ENCODE measurements at places on chromosomes 3 and 15. TPM values are rescaled to one million over a fixed set of nuclear protein-coding genes. Genes with fewer than 3 reads are reported as not detected.

The PHC3 gene
- 16.8 TPM for total RNA-seq

The XCR1 gene
- not detected for total RNA-seq

DNA sequence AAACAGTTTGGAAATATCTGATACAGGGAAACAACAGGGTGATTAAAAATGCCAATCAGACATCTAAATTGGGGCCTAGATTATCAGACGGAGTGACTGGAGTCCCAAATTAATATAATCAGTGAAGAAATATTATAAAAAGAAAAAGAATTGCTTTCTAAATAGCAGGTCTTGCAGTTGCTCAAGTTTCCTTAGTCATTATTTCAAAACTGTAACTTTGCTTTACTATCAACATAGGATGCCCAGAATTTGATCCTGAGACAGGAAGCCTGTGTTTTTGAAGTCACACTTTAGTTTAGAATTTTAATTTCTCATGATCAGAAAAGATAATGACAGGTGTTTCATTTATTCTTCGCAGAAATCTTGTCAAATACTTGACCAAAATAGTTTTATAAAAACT lies 105.9 kb downstream of the IL1RAP start:
- no peak for DNase-seq

The HESX1 gene
- total RNA-seq, result 0.63 TPM

The CEMIP gene
- 0.26 TPM for total RNA-seq

The SHF gene
- total RNA-seq, result 5.1 TPM

The SLC27A2 gene
- total RNA-seq, result 3.7 TPM

DNA sequence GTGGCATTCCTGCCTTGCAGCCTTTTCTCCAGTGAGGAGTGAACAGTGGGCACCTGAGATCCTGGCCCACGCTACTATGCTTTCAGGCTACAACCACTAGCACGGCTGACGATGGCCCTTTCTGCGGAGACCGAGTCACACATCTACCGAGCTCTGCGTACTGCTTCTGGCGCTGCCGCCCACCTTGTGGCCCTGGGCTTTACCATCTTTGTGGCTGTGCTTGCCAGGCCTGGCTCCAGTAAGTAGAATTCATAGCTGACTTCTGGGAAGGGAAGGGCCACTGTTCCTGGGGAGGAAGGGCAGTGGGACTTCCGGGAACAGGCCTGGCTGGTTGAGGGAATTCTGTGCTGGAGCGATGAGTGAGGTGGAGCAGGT lies 648 bp downstream of the CYB561D2 start:
- no peak for DNase-seq

GRCh38 chr3:4983739-4984510 lies 4.7 kb downstream of the BHLHE40 start:
- DNase-seq, result no peak

- DNase-seq, result no peak
These were observed 31.6 kb downstream of the DNAJB8 start for GRCh38 chr3:128435058-128435457.

- DNase-seq, result no peak
These were observed 383.6 kb upstream of the SEMA6D start for GRCh38 chr15:47333734-47334133.

DNA sequence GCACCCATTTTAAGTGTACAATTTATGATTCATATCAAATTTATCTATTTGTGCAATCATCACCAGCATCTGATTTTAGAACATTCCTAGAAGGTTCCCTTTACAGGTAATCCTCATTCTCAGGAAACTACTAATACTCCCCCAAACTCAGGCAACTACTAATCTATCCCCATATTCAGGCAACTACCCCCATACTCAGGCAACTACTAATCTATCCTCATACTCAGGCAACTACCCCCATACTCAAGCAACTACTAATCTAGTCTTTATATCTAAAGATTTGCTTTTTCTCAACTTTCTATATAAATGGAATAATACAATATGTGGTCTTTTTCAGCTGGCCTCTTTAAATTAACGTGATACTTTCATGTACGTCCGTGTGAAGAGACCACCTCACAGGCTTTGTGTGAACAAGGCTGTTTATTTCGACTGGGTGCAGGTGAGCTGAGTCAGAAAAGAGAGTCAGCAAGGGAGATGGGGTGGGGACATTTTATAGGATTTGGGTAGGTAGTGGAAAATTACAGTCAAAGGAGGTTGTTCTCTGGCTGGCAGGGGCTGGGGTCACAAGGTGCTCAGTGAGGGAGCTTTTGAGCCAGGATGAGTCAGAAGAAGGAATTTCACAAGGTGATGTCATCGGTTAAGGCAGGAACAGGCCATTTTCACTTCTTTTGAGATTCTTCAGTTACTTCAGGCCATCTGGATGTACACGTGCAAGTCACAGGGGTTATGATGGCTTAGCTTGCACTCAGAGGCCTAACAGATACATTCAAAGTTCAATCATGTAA lies 1444.5 kb upstream of the CADM2 start:
- DNase-seq, result no peak

DNA sequence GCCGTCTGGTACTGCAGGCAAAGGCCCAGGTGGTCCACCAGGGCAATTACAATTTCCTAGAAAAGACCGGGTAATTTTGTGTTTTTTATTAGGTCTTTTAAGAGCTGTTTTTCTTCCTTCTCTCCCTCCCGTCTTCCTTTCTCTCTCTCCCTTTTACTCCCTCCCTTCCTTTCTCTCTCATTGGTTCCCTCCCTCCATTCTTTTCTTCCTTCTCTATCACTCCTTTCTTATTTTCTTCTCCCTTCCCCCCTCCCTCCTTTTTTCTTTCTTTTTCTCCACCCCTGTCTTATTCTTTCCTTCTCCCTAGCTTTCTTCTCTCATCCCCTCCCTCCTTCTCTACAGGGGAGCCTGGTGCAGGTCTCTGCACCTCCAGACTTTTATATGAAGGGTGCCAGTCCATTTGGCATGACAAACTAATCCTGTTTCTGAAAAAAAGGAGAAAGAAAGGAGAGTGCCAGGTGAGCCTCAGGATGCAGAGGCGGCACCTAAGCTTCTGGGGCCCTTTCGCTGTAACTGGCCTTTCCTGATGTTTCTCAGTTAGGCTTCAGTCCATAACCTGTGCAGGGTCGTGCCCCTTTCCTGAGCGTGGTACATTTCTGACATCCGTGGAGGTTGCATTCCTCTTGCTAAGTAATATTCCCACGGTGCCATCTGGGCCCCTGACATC lies 9.1 kb upstream of the ONECUT1 start:
- DNase-seq, result no peak

DNA sequence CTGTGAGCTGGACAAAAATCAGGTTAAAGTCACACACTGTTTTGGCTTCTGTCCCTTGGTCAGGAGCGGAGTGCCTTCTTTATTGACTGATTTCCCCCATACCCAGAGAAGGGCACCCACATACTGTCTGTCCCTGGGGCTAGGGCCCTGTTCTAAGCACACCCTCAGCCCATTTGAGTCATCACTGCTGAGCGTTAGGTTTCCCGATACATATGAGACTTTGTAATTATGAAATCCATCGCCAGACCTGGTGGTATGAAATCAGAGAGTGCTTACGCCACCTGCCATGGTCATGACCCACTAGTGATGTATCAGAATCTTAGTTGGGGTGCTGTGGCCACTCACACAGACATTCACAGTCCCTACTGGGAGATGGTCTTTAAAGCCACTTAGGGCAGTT lies 96.8 kb downstream of the CHDH start:
- no peak for DNase-seq

The SGO1 gene
- 1.8 TPM for total RNA-seq

The TTC21A gene
- total RNA-seq, result 0.90 TPM

GRCh38 chr3:150079029-150079739 lies 108.5 kb upstream of the PFN2 start:
- DNase-seq, result no peak

GRCh38 chr3:11643201-11643603 lies 513 bp downstream of the VGLL4 start:
- DNase-seq, result no peak

The TMC3 gene
- not detected for total RNA-seq

DNA sequence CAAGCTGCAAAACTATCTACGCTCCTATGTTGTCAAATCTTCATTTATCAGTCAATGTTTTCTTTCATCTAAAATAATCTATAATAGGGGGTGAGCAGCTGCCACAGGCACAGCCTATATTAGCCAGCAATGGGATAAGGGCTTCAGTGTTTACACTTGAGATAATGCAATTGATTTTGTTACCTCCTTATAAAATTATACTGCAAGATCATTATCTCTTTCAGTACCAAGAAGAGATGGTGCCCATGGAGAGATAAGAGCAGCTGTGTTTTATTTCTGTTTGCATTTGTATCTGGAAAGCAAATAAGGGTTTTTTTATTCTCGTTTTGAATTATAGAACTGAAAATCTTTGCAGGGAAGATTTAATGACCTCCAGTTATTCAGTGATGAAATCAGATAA lies 68.9 kb downstream of the PLD1 start:
- no peak for DNase-seq

- no peak for DNase-seq
These were observed 48.9 kb upstream of the POLR2M start for GRCh38 chr15:57657619-57658018.

GRCh38 chr15:62298811-62299210 lies 133.7 kb upstream of the C2CD4B start:
- no peak for DNase-seq

- DNase-seq, result no peak
These were observed 161.3 kb upstream of the LPP start for GRCh38 chr3:187992609-187993008.

DNA sequence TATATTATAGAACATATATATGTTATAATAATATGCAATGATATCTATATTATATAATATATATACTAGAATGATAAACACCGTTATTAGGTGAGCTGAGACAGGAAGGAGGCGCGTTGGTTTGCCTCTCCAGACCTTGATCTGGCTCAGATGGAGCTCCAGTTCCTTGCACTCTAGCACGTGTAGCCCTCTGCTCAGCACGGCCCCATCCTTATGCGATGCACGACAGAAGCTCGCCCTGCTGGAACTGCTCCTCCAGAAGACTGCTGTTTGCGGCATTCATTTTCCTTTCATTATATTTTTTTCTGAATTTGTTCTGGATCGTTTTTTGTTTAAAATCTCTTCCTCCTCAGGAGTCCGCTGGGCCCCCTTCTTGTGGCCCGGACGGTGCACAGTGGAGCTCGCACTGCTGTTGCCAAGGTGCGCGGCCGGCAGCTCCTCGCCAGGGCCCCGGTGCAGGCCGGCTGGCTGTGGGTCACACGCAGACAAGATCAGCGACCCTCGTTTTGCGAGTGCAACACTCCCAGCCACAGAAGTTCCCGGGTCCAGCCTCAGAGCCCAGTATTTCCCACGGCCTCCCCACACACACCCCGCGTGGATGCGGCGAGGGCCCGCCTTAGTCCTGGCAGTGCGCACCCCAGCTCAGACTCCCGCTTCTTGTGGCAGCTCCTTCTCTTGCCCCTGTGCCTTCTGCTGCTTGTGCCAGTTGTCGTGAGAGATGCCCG lies 112.2 kb downstream of the CHL1 start:
- no peak for DNase-seq

The SLC12A1 gene
- not detected for total RNA-seq

DNA sequence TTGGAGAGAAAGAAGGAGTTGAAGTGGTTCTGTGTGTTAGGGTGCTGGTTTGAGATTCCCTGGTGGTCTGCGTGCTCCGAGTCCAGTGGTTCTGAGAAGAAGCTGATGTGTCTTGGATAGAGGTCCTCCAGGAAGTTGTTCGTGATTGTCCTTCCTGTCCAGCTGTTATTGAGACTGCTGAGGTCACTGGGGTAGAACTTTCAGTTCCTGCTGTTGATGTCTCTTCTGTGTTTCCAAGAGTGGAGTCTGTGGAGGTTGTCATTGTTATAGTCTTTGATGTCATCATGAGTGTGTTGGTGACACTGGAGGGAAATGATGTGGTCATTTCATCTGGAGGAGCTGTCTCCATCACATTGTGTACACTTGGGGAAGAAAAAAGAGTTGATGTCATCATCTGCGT lies 20.8 kb downstream of the MUC4 start:
- no peak for DNase-seq

GRCh38 chr3:122975163-122975923 lies 52.2 kb downstream of the SEMA5B start:
- no peak for DNase-seq

GRCh38 chr3:9906480-9906879 lies 3.8 kb downstream of the IL17RE start:
- no peak for DNase-seq

GRCh38 chr3:104257486-104257885 lies 1109.2 kb upstream of the ALCAM start:
- DNase-seq, result no peak

DNA sequence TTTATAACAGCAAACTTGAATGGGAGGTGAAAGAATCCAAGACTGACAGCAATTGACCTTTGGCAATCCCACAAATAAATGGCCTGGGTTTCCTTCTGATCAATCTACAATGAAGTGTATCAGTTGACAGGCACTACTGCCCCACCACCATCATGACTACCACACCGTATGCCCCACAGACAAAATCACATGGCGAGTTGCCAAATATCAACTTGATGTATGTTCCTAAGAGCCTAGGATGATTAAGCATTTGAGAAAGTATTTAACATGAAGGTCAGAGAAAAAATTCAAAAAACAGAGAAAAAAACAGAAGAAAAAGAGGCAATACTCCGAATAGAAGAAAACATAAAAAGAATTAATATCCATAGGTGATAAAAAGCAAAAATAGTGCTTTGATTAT lies 215.9 kb upstream of the STAC start:
- DNase-seq, result no peak

The GMNC gene
- total RNA-seq, result not detected

The LRRIQ4 gene
- not detected for total RNA-seq

DNA sequence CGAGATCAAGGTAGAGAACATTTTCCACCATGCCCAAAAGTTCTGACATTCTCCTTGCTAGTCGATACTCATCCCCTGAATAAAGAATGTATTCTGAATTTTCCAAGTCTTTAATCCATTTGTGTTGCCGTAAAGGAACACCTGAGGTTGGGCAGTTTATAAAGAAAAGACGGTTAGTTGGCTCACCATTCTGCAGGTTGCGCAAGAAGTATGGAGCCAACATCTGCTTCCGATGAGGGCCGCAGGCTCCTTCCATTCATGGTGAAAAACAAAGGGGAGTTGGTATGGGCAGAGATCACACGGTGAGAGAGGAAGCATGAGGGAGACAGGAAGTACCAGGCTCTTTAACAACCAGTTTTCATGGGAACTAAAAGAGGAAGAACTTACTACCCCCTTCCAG lies 121.2 kb downstream of the DCLK3 start:
- no peak for DNase-seq

The ADIPOQ gene
- total RNA-seq, result not detected

DNA sequence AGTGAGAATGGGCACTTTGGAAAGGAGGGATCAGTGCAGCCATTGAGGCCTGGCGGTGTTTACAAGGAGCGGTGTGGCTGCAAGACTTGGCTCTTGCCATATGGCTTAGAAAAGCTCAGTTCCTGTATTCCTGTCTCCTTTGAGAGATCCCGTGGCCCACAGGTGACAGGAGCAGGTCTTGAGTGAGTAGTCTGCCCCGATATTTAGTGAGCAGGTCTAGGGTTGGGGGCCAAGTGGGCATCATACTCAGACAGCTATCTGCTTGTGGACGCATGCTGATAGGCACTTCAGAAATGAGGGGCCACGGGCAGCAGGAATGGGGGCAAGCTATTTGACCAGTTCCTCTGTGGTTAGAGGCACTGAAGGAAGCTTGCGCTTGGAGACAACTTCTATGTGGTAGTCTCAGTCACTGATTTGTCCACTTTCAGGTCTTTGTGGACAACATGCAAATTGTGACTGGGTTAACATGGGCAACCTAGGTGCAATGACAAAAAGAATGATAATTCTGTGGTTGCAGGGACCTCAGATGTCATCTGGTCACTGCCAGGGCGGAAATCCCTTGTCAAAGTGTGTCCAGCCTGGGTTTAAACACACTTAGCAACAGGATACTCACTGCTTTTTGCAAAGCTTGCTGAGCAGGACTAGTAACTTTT lies 1.1 kb downstream of the TMED3 start:
- DNase-seq, result no peak
